ENCODE measurements at places on chromosomes 5 and 9.

- peaks cover 2% of the 10 kb centered on the region for H3K27me3 ChIP-seq
- H3K36me3 ChIP-seq, result no peaks in the 10 kb centered on the region
- peak; percentile 37 for DNase-seq
- no peak overlapping the region for H3K4me3 ChIP-seq
- no peak overlapping the region for H3K27ac ChIP-seq
These were observed 7.8 kb upstream of the TNFAIP8 start for GRCh38 chr5:119347991-119348390.

DNA sequence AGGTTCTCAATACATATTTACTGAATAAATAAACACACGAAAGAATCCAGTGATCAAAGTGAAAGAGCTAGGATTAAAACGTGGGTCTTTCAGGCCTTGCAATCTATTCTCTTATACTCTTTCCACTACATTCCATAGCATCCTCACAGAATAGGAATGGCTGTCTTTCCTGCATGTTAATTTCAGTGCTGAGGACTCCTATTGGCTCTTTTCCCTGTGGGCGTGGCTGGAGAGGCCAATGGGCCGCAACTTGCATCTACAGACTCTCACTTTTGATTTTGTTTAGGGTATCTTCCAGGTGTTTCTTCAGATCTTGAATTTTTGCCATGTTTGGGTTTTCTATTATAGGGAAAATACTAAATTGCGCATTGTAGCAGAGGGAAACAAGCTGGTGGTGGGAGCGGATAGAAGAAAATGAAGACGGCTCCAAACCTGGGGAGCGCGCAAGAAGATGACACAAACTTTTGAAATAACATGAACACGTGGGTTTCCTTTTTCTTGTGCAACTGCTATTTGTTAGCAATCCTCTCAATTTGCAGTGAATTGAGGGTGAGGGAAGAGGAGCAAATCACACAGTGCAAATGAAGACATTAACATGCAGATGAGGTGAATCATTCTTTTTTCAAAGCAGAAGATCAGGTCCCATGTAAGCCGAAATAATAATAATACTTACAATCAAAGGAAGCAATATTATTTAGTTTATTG is 93.9 kb downstream of the GCNT1 start:
- peaks cover 24% of the 10 kb centered on the region for H3K4me1 ChIP-seq
- no peaks in the 10 kb centered on the region for H3K36me3 ChIP-seq
- DNase-seq, result no peak
- H3K27ac ChIP-seq, result no peak overlapping the region
- no peak overlapping the region for H3K4me3 ChIP-seq

GRCh38 chr9:125805586-125805985 is 58.4 kb downstream of the PBX3 start:
- DNase-seq, result no peak
- H3K27ac ChIP-seq, result no peak overlapping the region
- no peaks in the 10 kb centered on the region for H3K36me3 ChIP-seq
- no peaks in the 10 kb centered on the region for H3K27me3 ChIP-seq

- no peak for DNase-seq
- H3K36me3 ChIP-seq, result 0 out of 2 replicates have a peak, but pooled peaks cover 5% of the 10 kb centered on the region
- no peaks in the 10 kb centered on the region for H3K27me3 ChIP-seq
- peaks cover 43% of the 10 kb centered on the region for H3K4me1 ChIP-seq
- H3K4me3 ChIP-seq, result no peak overlapping the region
- H3K27ac ChIP-seq, result no peak overlapping the region
These were observed 556.3 kb upstream of the RGMB start for GRCh38 chr5:98217138-98217537.

- no peak for DNase-seq
- peaks cover 15% of the 10 kb centered on the region for H3K27me3 ChIP-seq
- H3K27ac ChIP-seq, result no peak overlapping the region
- H3K36me3 ChIP-seq, result no peaks in the 10 kb centered on the region
These were observed 63.6 kb upstream of the BOD1 start for GRCh38 chr5:173679909-173680630.

GRCh38 chr9:77438653-77439052 is 209.5 kb downstream of the GNA14 start:
- no peak overlapping the region for H3K4me3 ChIP-seq
- peaks cover 28% of the 10 kb centered on the region for H3K4me1 ChIP-seq
- H3K27me3 ChIP-seq, result peaks cover 4% of the 10 kb centered on the region
- H3K27ac ChIP-seq, result no peak overlapping the region
- no peaks in the 10 kb centered on the region for H3K36me3 ChIP-seq

DNA sequence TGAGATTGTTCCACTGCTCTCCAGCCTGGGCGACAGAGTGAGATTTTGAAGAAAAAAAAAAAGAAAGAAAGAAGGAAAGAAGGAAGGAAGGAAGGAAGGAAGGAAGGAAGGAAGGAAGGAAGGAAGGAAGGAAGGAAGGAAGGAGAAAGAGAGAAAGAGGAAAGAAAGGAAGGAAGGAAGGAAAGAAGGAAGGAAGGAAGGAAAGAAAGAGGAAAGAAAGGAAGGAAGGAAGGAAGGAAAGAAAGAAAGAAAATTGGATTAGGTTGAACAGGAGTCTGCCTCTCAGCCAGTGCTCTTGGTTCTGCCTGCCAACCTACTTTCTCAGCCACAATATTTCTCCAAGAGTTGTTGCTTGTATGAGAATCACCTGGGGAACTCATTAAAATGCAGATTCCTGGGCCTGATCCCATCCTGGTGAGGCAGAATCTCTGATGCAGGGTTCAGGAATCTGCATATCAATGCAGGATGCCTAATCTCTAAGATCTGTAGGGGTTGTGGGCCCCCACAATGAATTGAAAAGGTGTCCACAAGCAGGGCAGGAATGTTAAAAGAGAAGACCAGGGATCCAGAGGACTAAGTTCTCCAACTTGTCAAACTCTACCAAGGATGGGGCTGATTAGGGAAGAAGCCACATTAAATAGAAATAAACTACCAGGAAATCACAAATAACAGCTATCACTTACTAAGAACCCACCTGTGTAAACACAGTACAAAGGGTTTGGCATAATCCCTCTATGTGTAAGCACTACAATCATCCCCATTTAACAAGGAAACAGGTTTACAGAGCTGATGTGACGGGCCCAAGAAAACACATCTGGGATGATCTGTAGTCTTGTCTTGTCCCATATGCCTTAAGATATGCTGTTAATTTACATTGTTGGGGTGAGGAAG is 23.4 kb upstream of the GALNT10 start:
- no peak overlapping the region for H3K27ac ChIP-seq
- no peaks in the 10 kb centered on the region for H3K36me3 ChIP-seq
- H3K4me1 ChIP-seq, result no peaks in the 10 kb centered on the region
- H3K27me3 ChIP-seq, result peaks cover 30% of the 10 kb centered on the region
- no peak overlapping the region for H3K4me3 ChIP-seq

DNA sequence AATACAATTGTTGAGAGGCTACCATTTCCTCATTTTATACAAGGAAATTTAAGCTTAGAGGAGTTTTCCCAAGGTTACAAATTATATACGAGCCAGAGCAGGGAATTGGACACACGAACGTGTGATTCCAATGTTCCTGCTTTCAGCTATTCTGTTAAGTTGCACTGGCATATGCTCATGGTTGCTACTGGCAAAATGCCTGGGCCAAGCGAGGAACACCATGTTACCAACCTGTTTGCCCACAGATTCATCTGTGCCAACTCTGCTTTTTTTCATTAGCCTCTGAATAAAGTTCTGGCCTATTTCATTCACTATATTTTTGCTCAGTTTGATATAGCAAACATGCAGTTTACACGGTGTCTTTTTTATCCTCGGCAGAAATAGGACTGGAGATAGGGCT is 5.1 kb upstream of the C5orf46 start:
- H3K27me3 ChIP-seq, result no peaks in the 10 kb centered on the region
- H3K36me3 ChIP-seq, result peaks cover 5% of the 10 kb centered on the region
- no peaks in the 10 kb centered on the region for H3K4me1 ChIP-seq
- H3K27ac ChIP-seq, result no peak overlapping the region
- H3K4me3 ChIP-seq, result no peak overlapping the region

DNA sequence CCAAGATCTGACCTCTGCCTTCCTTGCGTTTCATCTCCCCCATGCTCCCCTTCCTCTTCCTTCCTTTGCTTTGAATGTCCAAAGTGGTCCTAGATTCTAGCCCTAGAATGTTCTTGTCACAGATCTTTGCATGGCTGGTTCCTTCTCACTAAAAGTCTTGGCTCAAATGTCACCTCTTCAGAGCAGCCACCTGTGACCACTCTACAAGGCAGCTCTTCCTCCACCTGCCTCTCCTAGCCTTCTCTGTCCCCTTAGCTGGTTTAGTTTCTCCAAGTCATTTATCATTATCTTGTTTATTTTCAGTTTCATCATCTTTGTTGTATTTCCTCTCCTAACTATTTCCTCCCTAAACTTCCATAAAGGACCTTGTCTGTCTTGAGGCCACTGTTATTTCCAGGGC is 7.1 kb upstream of the OCLN start:
- H3K36me3 ChIP-seq, result no peaks in the 10 kb centered on the region
- peaks cover 19% of the 10 kb centered on the region for H3K27me3 ChIP-seq
- peaks cover 7% of the 10 kb centered on the region for H3K4me1 ChIP-seq
- no peak for DNase-seq
- H3K4me3 ChIP-seq, result no peak overlapping the region

DNA sequence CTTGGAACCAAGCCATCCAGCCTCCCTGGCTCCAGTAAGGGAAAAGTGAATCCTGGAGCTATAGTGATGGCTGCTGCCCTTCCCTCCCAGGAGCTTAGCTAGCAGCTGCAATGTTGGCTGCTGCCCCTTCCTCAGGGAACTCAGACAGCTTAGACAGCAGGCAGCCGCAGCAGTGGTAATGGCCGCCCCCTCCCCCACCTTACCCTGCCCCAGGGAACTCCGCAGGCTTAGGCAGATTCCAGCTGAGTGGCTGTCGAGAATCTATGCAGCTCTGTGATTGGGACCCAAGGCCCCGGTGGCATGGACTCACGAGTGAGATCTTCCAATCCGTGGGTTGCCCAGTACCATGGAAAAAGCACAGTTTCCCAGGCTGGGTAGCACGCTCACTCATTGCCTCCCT is 378.6 kb downstream of the NNT start:
- no peak overlapping the region for H3K27ac ChIP-seq
- H3K4me1 ChIP-seq, result no peaks in the 10 kb centered on the region
- no peaks in the 10 kb centered on the region for H3K27me3 ChIP-seq
- H3K36me3 ChIP-seq, result no peaks in the 10 kb centered on the region

- H3K27me3 ChIP-seq, result no peaks in the 10 kb centered on the region
- H3K36me3 ChIP-seq, result no peaks in the 10 kb centered on the region
- H3K4me1 ChIP-seq, result no peaks in the 10 kb centered on the region
These were observed 27.9 kb downstream of the DOCK8 start for GRCh38 chr9:242461-243080.

- H3K4me1 ChIP-seq, result peaks cover 50% of the 10 kb centered on the region
- no peaks in the 10 kb centered on the region for H3K36me3 ChIP-seq
- H3K27ac ChIP-seq, result peak overlapping the region; percentile 89
- H3K4me3 ChIP-seq, result peak overlapping the region; percentile 49
- peak; percentile 77 for DNase-seq
- no peaks in the 10 kb centered on the region for H3K27me3 ChIP-seq
These were observed 49.6 kb downstream of the SERINC5 start for GRCh38 chr5:80206282-80206681.

- H3K36me3 ChIP-seq, result peaks cover 37% of the 10 kb centered on the region
- DNase-seq, result no peak
- no peak overlapping the region for H3K4me3 ChIP-seq
- H3K4me1 ChIP-seq, result 0 out of 2 replicates have a peak, but pooled peaks cover 6% of the 10 kb centered on the region
- H3K27me3 ChIP-seq, result no peaks in the 10 kb centered on the region
- no peak overlapping the region for H3K27ac ChIP-seq
These were observed 118.7 kb downstream of the ZNF462 start for GRCh38 chr9:106981396-106982287.

DNA sequence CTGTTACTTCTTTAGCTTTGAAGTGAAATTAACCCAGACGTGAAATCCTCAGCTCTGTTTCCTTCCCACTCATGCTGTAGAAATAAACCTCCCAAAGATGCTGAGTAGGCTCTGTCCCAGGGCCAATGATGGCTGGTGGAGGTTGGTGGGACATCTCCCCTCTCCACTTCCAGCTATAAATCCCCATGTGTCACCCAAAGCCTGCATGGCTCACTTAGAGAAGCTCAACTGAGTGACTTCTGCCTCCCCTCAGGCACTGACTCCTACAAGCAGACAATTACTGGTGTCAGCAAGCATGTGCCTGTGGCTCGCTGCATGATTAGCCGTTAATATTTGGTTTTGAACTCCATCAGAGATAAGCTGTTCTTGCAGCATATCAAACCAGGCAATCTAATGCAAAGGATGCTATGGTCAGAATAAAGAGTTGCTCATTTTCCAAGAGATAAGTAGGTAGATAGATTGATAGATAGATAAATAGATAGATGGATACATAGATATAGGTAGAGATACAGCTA is 569.5 kb upstream of the WWC1 start:
- H3K27ac ChIP-seq, result no peak overlapping the region
- H3K36me3 ChIP-seq, result no peaks in the 10 kb centered on the region
- no peak overlapping the region for H3K4me3 ChIP-seq
- H3K27me3 ChIP-seq, result peaks cover 3% of the 10 kb centered on the region
- no peak for DNase-seq

DNA sequence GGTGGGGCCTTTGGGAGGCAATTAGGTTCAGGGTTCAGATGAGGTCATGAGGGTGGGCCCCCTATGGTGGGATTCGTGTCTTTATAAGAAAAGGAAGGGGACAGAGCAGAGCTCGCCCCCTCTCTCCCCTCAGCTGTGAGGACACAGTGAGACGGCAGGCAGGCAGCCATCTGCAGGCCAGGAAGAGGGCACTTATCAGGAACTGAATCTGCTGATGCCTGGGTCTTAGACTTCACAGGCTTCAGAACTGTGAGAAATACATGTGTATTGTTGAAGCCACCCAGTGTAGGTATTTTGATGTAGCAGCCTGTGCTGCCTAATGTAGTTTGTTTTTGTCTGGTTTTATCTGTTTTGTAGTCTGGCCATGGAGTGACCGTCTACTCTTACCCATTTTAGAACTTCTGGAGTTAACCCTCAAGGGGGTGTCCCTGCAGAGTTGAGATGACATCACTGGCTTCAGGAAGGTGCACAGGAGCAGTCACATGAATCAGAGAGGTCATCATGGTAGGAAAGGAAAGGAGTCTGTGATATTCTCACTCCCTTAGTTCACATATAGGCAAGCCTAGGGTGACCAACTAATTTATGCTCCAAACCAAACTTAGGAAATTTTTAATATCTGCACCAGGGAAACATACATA is 71.0 kb downstream of the LRRC70 start:
- no peak overlapping the region for H3K4me3 ChIP-seq
- peaks cover 10% of the 10 kb centered on the region for H3K4me1 ChIP-seq
- H3K36me3 ChIP-seq, result no peaks in the 10 kb centered on the region
- no peak overlapping the region for H3K27ac ChIP-seq

- peak overlapping the region; percentile 29 for H3K4me3 ChIP-seq
- H3K36me3 ChIP-seq, result peaks cover 26% of the 10 kb centered on the region
- peak overlapping the region; percentile 73 for H3K27ac ChIP-seq
- no peak for DNase-seq
- H3K4me1 ChIP-seq, result peaks cover 94% of the 10 kb centered on the region
- H3K27me3 ChIP-seq, result peaks cover 4% of the 10 kb centered on the region
These were observed 22.6 kb downstream of the MYO10 start for GRCh38 chr5:16913187-16914107.

Data from HFFc6 (cell line).